Prostate gland (tissue), 2 donors: ENCODE measurements at places on chromosomes 2 and 18. TPM values are rescaled to one million over a fixed set of nuclear protein-coding genes. Genes with fewer than 3 reads are reported as not detected.

GRCh38 chr2:174025271-174026121, 60.3 kb upstream of the SP3 start:
- no peak overlapping the region for H3K4me3 ChIP-seq
- no peaks in the 10 kb centered on the region for H3K4me1 ChIP-seq
- peak overlapping the region; percentile 70 for H3K27ac ChIP-seq
- no peaks in the 10 kb centered on the region for H3K27me3 ChIP-seq
- peak; percentile 32 for DNase-seq

- H3K27ac ChIP-seq = peak overlapping the region; percentile 68
- H3K36me3 ChIP-seq = no peaks in the 10 kb centered on the region
Measured at GRCh38 chr2:26605195-26605998, 35.8 kb downstream of the CIB4 start.

DNA sequence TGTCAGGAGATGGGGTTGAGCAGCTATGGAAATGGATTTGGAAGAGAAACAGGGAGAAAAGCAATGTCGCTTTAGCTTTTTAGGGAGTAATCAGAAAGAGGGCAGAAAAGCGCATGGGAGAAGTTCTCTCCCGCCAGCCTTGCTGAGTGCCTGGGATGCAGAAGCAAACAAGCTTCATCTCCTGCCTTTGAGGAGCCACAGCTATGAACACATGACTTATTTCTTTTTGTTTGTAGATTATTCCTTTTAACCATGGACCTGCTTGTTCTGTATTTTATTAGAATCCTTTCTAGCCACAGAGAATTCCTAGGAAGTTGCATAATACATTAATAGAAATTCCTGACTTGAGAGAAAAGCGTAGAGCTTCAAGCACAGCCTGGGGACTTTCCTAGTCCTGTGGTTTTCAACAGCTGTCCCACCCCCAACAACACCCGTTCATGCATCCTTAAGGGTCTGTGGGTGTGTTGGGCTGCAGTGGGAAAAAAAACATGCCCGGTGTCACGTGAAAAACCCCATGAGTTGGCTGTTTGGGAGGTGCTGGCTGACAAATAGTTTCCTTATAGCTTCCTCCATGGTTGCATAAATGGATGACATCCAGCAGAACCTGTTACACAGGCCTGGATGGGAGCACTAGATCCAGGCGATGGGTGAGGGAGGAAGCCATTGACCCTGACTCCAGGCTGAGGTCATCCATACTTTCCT, 14.9 kb downstream of the SLC9A4 start:
- H3K4me3 ChIP-seq = no peak overlapping the region
- no peaks in the 10 kb centered on the region for H3K27me3 ChIP-seq
- H3K4me1 ChIP-seq = no peaks in the 10 kb centered on the region
- no peaks in the 10 kb centered on the region for H3K36me3 ChIP-seq
- no peak for DNase-seq

MROH2A gene
- total RNA-seq = 2.3 TPM

DNA sequence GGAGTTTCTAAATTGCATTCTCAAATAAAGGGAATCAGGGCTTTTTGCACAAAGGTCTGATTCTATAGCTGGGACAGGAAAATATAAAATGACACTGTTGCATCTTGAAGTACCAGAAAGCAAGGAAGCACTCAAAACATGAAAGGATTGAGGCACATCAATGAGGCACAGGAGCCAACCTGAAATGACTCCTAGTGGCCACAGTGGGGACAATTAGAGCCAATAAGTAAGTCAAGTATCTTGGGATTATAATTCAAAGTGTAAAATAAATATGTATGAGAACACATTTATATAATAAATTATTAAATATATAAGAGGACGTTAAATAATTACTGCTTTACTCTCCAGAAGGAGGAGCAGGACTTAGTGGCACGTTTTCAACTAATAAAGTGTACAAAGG, 1259.5 kb upstream of the CDH2 start:
- DNase-seq = no peak
- H3K27ac ChIP-seq = no peak overlapping the region
- no peak overlapping the region for H3K4me3 ChIP-seq
- no peaks in the 10 kb centered on the region for H3K27me3 ChIP-seq

- H3K4me1 ChIP-seq = no peaks in the 10 kb centered on the region
- no peak overlapping the region for H3K4me3 ChIP-seq
- no peaks in the 10 kb centered on the region for H3K27me3 ChIP-seq
- H3K27ac ChIP-seq = no peak overlapping the region
- no peaks in the 10 kb centered on the region for H3K36me3 ChIP-seq
Measured at GRCh38 chr2:10489842-10490555, 41.9 kb upstream of the ODC1 start.

DNA sequence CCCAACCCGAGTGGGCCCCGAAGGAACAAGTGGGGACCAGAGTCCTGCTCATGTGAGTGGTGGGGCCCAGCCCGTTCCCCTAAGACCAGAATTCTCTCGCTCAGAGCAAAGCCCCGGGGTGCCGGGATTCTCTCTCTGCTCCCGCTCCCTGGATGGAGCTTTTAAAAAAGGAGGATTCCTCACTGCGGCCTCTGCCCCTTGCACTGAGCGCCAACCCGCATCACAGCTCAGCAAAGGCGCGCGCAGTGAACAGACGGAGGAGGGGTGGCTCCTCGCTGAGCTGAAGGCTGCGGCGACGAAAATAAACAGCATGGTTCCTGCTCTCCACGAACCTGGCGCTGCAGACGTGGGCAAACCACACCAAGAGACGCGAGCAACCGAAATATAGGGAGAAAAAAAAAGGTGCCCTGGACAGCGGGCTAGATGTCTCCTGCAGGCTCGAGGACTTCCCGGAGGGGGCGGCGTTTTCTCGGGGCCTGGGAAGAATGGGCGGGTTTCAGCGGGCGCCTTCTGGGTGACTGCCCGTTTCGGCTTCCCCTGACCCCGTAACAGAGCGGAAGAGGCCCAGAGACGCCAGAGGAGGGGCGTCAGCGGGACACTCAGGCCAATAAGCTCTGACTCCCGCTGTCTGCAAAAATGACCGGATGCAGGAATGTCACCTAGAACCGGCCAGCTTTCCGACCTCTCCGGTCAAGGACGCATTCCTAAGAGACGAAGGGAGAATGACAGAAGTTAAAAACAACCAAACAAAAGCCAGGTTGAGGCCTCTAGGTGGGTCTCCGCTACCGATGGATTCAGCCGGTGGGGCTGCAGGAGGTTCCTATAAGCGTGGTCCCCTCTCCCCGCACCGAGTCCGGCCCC, 819 bp upstream of the KLF11 start:
- peak overlapping the region; percentile 33 for H3K4me3 ChIP-seq
- peak overlapping the region; percentile 64 for H3K27ac ChIP-seq
- no peaks in the 10 kb centered on the region for H3K36me3 ChIP-seq
- H3K27me3 ChIP-seq = no peaks in the 10 kb centered on the region

SERPINB3 gene
- 8.5 TPM for total RNA-seq

DSEL gene
- 5.7 TPM for total RNA-seq

DNA sequence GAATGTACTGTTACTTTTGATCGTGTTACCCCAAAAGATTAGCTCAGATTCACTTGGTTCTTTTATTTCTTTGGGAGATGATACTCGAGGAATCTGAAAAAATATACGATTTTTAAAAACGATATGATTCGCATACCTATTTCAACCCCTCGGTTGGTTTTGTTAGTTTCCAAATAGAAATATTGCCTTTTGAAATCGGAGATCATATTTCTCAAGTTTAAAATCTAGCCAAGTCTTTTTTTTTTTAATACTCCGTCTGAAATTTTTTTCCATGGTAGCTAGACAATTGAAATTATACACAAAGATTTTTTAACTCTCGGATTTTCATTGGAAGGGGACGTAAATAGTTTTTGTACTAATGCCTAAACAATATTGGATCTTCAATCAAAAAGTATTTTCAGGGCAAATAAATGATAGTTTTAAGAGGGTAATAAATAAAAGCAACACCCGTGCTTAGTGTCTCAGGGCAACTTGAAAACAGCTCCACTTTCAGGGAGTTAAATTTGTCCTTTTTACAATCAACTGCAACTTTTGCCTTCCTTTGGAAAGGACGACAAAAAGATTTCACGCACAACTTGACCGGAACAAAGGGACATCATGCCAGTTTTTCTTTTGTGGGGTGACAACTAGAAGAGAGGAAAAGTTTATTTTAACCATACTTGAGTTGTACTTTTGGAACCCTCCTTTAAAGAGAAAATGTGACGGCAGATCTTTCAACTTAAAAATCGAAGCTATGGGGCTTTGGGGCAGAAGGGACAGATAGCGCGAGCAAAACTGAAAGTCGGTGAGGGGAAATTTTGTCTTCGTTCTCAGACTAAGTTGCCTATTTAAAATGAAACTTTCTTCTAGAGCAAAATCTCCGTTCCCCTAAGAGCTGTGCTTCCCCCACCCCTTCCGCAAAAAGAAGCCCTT, 5.8 kb upstream of the ONECUT2 start:
- H3K27ac ChIP-seq = no peak overlapping the region
- no peak overlapping the region for H3K4me3 ChIP-seq
- peaks cover 1% of the 10 kb centered on the region for H3K4me1 ChIP-seq
- no peaks in the 10 kb centered on the region for H3K36me3 ChIP-seq

DNA sequence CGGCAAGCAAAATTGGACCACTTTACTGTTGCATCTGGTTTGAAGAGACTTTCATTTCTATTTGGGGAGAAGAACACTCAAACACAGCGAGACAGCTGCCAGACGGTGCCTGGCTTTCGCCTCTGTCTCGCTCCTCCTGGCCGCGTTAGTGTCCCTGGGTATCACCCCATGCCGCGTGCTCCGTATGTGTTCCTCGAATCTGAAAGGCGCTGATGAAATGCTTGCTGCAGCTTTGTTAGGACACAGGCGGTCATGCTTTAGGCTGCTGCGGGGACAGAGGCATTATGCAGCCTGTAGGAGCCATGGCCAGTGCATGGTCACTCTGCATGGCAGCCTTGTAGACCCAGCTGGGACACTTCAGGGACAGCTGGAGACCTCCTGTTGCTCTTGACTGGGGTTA, 53.9 kb downstream of the LDLRAD4 start:
- no peak overlapping the region for H3K27ac ChIP-seq
- peaks cover 14% of the 10 kb centered on the region for H3K4me1 ChIP-seq
- DNase-seq = no peak
- no peak overlapping the region for H3K4me3 ChIP-seq

- DNase-seq = no peak
- H3K4me3 ChIP-seq = peak overlapping the region; percentile 91
- H3K27me3 ChIP-seq = no peaks in the 10 kb centered on the region
- H3K4me1 ChIP-seq = no peaks in the 10 kb centered on the region
Measured at GRCh38 chr18:3246635-3247239, 864 bp upstream of the MYL12A start.

GRCh38 chr18:35268821-35269220, 21.2 kb downstream of the ZSCAN30 start:
- no peaks in the 10 kb centered on the region for H3K27me3 ChIP-seq
- no peaks in the 10 kb centered on the region for H3K4me1 ChIP-seq
- no peak overlapping the region for H3K27ac ChIP-seq

DNA sequence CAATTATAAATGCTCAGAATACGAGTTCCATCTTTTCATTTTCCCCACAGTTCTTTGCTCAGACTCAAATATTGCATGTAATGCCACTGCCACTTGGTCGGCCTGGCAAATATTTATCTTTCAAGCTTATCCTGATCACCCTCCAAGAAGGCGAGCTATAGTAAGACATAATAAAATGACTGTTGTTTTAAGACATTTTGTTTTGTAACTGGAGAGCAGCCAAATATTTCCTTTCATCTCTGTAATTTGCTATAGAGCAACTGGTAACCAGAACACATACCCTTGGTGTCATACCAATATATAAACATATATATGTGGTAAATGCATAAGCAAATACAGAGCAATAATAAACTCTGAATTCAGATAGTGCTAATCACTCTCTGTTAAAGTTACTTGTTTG, 7.3 kb upstream of the ATL2 start:
- peak; percentile 24 for DNase-seq
- H3K36me3 ChIP-seq = no peaks in the 10 kb centered on the region
- no peak overlapping the region for H3K4me3 ChIP-seq
- peak overlapping the region; percentile 71 for H3K27ac ChIP-seq

- H3K4me1 ChIP-seq = no peaks in the 10 kb centered on the region
- no peaks in the 10 kb centered on the region for H3K27me3 ChIP-seq
- no peak overlapping the region for H3K4me3 ChIP-seq
- H3K27ac ChIP-seq = no peak overlapping the region
- no peaks in the 10 kb centered on the region for H3K36me3 ChIP-seq
- DNase-seq = no peak
Measured at GRCh38 chr2:134406311-134406710, 152.4 kb downstream of the MGAT5 start.

DNA sequence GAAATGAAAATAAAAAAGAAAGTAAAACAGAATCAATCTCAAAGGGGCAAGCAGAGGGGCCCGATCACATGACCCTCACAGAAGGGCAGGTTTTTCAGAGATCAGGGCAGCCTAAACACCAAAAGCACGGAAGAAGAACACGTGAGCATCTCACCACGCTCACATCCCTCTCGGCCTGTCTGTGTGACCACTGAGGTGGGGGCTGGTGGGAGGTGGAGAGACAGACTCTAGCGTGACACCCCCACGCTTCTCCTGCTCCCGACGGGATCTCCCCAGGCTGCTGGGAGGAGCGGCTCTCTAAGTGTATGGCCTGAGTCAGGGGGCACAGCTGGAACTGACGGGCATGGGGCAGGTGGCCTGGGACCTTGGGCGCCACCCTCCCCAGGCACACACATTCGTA, 23.5 kb upstream of the MTERF4 start:
- no peaks in the 10 kb centered on the region for H3K27me3 ChIP-seq
- no peak overlapping the region for H3K4me3 ChIP-seq
- peaks cover 4% of the 10 kb centered on the region for H3K4me1 ChIP-seq

GKN1 gene
- total RNA-seq = not detected

- H3K36me3 ChIP-seq = no peaks in the 10 kb centered on the region
- no peak overlapping the region for H3K4me3 ChIP-seq
- H3K27me3 ChIP-seq = no peaks in the 10 kb centered on the region
- no peak for DNase-seq
- no peaks in the 10 kb centered on the region for H3K4me1 ChIP-seq
Measured at GRCh38 chr2:226524381-226524843, 275.2 kb downstream of the IRS1 start.
